ENCODE measurements at places on chromosomes 7 and 10.
A peak's percentile ranks its signal among the peaks of the same experiment; 100 is the strongest.

GRCh38 chr10:34121125-34121753, 693.9 kb downstream of the PARD3 start:
- DNase-seq = no peak

DNA sequence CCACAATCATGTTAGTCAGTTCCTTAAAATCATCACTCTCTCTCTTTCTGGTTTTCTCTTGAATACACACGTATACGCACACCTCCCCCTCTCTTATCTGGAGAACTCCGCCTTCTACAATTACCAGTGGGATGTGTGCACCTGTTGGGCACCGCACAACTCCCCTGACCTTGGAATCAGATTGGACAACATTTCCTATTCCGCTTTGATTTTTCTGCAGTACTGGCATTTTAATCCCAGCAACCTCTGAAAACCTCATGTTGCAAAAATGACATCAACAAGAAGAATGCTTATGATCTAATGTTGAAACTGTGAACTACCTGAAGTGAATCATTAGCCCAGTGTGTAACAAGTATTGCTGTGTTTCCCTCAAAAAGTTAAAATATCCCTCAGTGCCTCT, 109.6 kb downstream of the KIAA1217 start:
- no peak for DNase-seq

GRCh38 chr10:119495545-119495944, 47.0 kb downstream of the RGS10 start:
- no peak for DNase-seq

- DNase-seq = no peak
Observed at GRCh38 chr7:72924386-72924732, 536 bp upstream of the POM121 start.

- no peak for DNase-seq
Observed at GRCh38 chr7:107501593-107501992, 31.7 kb downstream of the GPR22 start.

GRCh38 chr10:33453081-33454025, 118.9 kb upstream of the NRP1 start:
- peak; percentile 39 for DNase-seq

- no peak for DNase-seq
Observed at GRCh38 chr10:43044448-43044921, 32.4 kb upstream of the RET start.

GRCh38 chr10:113301342-113301984, 251.4 kb upstream of the HABP2 start:
- no peak for DNase-seq
